Activated T-cell treated with anti-CD3 and anti-CD28 coated beads, Interleukin-2, amount 50 U/mL, for 48 hours (primary cell): ENCODE measurements at places on chromosomes 7 and 10.
A peak's percentile ranks its signal among the peaks of the same experiment; 100 is the strongest.

- DNase-seq, result no peak
Observed at GRCh38 chr7:110253093-110253492, 837.8 kb upstream of the LRRN3 start.

- no peak for DNase-seq
Observed at GRCh38 chr7:50869108-50869725, 86.5 kb upstream of the GRB10 start.

GRCh38 chr10:75431180-75432111 is at the start of gene LRMDA:
Gene LRMDA, plus strand, starts transcription at chr10:75431624.
- DNase-seq, result no peak

DNA sequence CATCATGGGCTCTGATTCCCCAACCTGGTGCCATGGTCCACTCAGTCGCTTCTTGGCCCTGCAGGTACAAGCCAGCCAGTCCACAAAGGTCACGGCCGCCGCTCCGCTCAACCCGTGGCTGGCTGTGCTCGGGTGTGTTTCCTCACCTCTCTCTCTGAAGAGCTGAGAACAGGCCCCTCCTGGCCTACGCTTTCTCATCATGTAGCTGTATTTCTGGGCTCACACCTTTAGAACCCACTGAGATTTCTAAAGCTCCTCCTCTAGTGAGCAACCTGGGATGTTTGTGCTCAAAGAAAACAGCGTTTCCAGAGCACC is 30.2 kb downstream of the PTPRN2 start:
- DNase-seq, result no peak

DNA sequence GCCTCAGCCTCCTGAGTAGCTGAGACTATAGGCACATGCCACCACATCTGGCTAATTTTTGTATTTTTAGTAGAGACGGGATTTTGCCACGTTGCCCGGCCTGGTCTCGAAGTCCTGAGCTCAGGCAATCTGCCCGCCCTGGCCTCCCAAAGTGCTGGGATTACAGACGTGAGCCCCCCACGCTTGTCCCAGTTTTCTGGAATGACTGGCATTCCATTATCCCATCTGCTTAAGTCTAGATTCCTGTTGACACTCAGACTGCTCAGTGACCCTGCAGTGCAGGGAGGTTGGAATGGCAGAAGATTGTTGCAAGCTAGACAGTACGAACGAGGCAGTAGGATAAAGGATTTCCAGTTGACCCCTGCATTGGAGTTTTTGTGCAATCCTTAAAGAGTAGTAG is 135.1 kb upstream of the NPS start:
- no peak for DNase-seq

DNA sequence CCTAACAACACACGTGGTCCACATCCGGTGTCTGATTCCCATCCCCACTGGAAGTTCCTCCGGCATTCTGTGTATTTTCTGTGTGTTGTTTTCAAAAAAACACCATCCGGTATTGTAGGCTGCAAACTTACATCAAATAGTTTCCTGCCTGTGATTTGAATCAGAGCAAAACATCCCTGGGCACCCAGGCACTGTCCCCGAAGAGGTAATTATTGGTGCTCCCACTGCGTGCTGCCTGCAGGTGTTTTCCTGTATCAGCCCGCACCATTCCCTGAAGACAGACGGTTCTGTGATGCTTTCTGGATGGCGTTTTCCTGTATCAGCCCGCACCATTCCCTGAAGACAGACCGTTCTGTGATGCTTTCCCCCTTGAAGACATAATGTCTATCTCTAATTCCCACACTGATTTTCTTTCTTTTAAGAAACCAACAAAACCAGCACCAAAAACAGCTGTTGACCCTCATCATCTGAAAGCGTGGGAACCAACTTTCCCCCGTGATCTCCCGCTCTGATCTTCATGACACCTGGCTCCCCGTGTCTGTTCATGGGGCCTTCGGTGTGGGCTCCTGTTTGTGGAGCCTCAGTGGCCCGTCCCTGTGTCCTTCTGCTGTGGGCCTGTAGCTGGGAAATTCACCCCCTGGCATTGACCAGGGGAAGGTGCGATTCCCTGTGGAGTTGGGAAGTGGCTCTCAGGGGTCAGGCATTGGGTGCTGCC is 205.3 kb downstream of the ADARB2 start:
- no peak for DNase-seq

DNA sequence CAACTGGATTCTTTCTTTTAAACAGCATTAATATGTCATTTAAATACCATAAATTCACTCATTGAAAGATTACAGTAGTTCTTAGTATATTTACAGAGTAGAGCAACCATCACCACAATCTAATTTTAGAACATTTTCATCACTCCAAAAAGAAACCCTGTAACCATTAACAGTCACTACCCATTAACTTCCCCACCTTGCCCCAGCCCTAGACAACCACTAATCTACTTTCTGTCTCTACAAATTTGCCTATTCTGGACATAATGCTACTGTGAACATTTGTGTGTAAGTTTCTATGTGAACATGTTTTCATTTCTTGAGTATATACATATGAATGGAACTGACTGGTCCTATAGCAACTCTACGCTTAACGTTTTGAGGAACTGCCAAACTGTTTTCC is 42.4 kb downstream of the P4HA1 start:
- DNase-seq, result no peak

DNA sequence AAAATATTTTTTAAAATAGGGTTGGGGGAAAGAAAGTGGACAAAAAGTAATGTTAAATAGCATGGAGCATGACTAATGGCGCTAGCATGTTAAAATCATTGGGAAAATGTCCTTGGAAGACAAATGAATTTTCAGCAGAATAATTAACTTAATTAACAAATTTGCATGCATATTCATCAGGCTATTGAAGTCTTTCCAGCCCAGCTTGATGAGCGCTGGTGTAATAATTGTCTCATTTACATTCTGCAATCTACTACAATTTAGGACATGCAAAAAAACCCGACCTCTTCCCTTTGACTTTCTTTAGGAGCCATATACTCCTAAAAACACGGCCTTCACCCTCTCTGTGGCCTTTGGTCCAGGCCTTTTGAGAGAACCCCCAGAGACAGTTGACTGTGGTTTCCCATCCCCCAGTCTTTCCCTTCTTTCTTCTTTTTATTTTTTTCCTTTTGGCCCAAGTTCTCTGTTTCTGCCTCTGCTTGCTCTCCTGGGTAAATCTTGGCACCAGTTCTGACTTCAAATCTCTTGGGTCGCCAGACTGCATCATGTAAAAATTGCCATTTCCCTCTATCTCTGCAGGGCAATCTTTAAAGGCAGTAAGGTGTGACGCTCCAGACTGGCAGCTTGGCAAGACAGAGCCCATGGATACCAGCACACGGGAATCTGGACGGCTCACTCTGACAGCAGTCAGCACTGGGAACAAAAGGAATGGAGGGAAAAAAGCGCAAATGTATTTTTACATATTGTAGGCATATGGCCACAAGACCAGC is 105.5 kb downstream of the NEUROD6 start:
- no peak for DNase-seq

DNA sequence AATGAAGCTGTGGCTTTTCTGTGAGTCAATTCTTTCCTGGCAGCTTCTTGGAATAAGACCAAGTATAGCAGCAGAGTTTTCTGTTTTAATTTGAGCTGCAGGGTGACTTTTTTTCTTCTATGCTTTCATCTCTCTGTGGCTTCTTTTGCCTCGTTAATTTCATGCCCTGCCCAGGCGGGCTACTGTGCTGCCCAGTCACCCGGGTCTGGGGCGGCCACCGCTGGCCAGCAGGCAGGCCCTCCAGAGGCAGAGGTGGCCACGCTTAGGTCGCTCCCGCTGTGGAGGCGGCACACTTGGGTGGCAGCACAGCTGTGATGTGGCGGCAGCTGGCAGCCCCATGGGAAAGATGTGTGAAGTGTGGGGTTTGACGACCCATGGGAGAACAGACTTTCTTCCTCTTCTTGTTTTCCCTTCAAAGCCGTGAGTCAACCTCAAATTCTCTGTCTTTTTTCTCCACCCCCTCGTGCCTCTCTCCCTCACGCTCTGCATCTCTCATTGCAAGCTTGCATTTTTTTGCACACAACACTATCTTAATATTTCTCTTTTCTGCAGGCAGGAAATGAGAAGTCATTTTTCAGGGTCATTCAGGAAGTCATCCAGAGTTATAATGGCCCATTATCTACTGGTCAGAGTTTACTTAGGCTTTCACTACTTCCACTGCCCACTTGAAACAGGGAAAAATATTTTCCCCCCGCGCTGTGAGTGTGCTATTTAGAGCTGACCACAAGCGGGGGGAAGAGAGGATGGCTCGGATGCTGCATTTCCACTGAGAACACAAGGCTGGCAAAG is 67.8 kb downstream of the EGFR start:
- peak; percentile 30 for DNase-seq

GRCh38 chr10:14116021-14116420 is 214.7 kb downstream of the FRMD4A start:
- DNase-seq, result no peak

DNA sequence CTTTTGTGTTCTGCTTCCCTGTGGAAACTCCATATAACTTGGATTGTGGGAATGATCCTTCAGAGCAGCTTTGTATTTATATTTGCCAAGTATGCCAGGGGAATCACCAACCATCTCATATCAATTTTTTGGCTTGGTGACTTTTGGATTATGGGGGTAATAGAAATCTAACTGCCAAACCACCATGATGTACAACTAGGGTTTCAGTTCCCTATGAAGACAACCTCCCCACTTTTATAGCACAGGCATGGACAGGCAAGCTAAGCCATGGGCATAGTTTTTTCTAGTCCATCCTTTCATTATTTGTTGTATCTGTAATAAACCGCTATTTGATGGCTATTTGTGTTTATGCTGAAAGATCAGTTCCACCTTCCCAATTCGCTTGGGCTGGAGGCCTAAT is 17.7 kb downstream of the NPY start:
- DNase-seq, result no peak

DNA sequence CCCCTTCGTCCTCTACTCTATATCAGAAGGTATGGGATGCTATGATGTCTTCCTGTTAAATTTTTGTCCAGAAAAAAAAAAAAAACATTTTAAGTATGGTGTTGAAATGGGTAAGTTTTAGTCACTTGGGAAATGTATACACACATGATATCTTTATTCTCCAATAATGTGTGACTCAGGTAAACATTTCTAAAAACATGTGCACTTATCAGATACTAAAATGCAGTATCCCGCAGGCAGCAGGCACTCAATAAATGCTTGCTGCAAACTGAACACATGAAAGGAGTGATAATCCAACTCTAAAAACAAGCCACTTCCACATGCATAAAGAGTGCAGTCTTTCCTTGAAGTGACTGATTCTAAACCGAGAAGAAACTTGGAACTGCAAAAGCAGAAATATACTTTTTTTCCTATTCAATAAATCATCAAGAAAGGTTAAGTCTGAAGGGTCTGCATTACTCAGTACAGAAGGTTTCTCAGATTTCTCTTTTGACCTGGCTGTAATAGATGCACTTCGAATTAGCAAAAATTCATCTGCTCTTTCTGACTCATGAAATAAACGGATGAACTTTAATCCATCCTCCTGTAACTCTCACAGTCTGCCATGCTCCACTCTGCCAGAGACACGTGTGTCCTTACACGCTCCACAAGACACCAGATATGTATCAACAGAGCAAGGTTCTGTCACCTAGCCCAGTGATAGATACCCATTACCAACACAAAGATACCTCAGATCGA is 84.0 kb downstream of the HIPK2 start:
- no peak for DNase-seq

DNA sequence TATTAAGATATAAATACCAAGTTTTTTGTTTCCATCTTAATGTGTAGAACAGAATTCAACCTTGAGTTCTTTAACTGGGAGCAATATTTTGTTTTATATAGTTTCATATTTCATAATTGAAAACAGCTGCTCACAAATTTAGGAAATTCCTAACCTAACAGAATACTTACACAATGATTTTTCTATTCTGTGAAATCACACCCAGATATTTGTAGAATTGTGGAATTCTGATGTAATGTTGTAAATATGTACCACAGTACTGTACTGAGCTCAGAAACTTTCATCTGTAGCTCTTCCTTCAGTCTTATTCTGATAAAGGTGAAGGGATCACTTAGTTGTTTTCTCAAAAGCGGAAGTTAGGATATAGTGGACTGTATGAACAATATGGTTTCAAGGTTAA is 143.4 kb upstream of the GLI3 start:
- no peak for DNase-seq

GRCh38 chr10:124735491-124736286 is 8.5 kb downstream of the FAM53B start:
- no peak for DNase-seq

DNA sequence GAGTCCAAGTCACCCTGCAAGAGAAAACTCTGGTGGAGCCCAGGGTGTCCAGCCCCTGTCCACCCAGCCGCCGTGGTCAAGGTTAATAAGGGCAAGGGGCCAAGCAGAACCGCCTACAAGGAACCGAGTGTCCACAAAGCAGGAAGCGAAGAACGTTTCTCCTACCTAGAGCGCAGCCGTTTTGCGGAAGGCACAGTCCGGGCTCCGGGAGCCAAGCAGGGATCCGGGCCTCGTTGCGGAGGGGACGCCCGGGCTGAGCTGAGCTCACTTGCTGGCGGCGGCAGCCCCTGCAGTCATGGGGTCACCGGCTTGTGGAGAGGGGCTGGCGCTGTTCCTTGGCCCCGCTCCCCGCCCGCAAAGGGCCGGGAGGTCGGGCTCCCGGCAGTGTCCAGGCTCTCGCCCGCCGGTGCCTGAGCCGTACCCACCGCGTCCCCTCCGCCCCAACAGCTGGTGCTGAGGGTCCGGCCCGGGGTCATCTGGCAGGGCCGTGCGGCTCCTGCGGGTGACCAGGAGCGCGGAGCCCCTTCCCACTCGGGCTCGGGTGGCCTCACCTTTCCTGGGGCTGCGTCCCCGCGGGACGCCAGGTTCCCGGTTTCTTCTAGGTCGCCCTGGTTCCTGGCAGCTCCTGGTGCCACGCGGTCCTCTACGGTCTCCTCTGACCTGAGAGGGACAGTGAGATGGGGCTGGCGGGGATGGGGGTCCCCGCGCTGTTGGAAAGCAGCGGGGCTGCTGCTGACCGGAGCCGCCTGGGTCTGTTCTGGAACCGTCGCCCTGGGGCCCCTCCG is 14.0 kb upstream of the ZNF273 start:
- peak; percentile 50 for DNase-seq

DNA sequence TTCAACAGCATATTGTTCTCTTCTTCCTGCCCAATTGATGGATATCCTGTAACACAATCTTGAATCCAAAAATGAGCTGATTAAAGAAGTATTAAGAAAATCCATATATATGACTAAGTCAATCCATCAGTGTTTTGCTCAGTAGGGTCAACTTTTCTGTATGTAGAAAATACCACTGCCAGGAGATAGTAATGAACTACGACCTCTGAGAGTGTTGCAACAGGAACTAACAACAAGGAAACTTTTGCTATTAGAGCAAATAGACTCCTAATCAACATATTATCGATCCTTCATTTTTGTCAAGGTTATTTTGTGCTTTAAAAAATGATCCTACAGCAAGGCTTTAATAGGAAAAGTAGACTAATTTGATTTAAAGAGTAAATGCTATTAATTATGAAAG is 405.3 kb upstream of the ETV1 start:
- no peak for DNase-seq

- peak; percentile 18 for DNase-seq
Observed at GRCh38 chr10:24382596-24382978, 173.6 kb downstream of the KIAA1217 start.

- DNase-seq, result no peak
Observed at GRCh38 chr7:94264756-94265155, 129.9 kb upstream of the COL1A2 start.
